Bronchus fibroblast of lung (primary cell): ENCODE measurements at places on chromosomes 2 and 18. TPM values are rescaled to one million over a fixed set of nuclear protein-coding genes. Genes with fewer than 3 reads are reported as not detected.

The ADRA2B gene
- not detected in 2 replicates for total RNA-seq

The CCDC141 gene
- not detected in 2 replicates for total RNA-seq

The INPP4A gene
- 10.6 and 14.1 TPM in 2 replicates for total RNA-seq

The HES6 gene
- total RNA-seq: 10.7 and 11.4 TPM in 2 replicates

The COL4A3 gene
- under 0.01 TPM in 1 of 2 replicates, not detected in the other for total RNA-seq

The SLC14A1 gene
- total RNA-seq: 3.7 and 4.5 TPM in 2 replicates

The ATG16L1 gene
- 14.3 and 16.4 TPM in 2 replicates for total RNA-seq

The CAPN14 gene
- under 0.01 TPM in 2 replicates for total RNA-seq

The ATP6V1C2 gene
- total RNA-seq: not detected in 2 replicates
